Naive thymus-derived CD4-positive, alpha-beta T cell (primary cell): ENCODE measurements at places on chromosomes 7 and 10. TPM values are rescaled to one million over a fixed set of nuclear protein-coding genes. Genes with fewer than 3 reads are reported as not detected.
A peak's percentile ranks its signal among the peaks of the same experiment; 100 is the strongest.

ARMS2 gene
- polyA plus RNA-seq: not detected

DNA sequence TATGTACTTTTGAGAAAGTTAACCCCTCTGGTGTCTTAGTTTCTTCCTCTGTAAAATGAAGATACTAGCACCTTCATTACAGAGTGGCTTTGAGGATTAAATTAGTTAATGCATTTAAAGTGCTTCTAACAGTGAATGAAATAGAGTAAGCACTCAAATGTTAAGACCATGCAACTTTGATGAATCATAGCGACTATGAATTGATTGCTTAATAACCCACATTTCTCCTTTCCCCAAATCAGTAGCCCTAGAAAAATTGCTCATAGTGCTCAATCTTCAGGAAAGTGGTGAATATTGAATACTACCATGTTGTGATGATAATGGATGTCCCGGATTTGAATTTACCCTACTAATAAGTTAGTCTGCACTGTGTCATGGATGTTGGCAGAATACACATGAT lies 48.1 kb downstream of the CD36 start:
- no peak for DNase-seq

SRGN gene
- 79.1 TPM for polyA plus RNA-seq

FFAR4 gene
- not detected for polyA plus RNA-seq

MBL2 gene
- not detected for polyA plus RNA-seq

GRCh38 chr7:285731-286130 lies 4.2 kb upstream of the FOXL3 start:
- DNase-seq: no peak

TAS2R4 gene
- not detected for polyA plus RNA-seq

- DNase-seq: no peak
These were observed 872.2 kb upstream of the AUTS2 start for GRCh38 chr7:68725843-68726785.

PI4K2A gene
- polyA plus RNA-seq: 8.7 TPM

- no peak for DNase-seq
These were observed 198.9 kb downstream of the TCF7L2 start for GRCh38 chr10:113148901-113149300.

GRCh38 chr7:142139597-142140400 lies 28.3 kb downstream of the MGAM2 start:
- DNase-seq: no peak

DNA sequence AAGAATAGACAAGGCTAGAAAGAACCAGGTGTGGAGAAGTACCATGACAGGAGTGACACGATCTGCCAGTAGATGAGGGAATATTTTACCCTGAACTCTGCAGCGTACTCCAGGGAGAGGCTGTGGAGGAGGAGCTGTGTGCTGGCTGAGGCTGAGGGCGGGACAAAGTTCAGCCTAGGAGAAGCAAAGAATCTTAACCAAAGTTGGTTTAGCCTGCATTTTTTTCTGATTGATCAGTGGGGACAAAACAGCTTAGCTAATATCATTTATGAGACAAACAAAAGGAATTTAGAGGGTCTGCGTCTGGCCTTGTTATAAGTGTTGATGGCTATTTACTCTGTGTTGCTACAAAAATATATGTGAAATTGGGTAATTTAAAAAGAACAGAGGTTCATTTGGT lies 5.2 kb upstream of the NPSR1 start:
- no peak for DNase-seq

- no peak for DNase-seq
These were observed 103.3 kb downstream of the CHRM2 start for GRCh38 chr7:136971776-136972175.

- DNase-seq: no peak
These were observed 355.2 kb downstream of the SUGCT start for GRCh38 chr7:40489844-40490602.

- DNase-seq: peak; percentile 29
These were observed 20.0 kb downstream of the KCNK18 start for GRCh38 chr10:117217196-117217761.

PRRT4 gene
- polyA plus RNA-seq: not detected

OR2A5 gene
- polyA plus RNA-seq: not detected

- DNase-seq: no peak
These were observed 25.4 kb upstream of the ZNF138 start for GRCh38 chr7:64768824-64769223.

GRCh38 chr7:139181404-139181803 lies 49.6 kb upstream of the UBN2 start:
- DNase-seq: no peak

GRCh38 chr7:45573661-45574415 lies at the start of gene ADCY1:
TSS of gene ADCY1 (plus strand) at chr7:45574368. CDS start at chr7:45574544, 176 bp downstream.
- DNase-seq: peak; percentile 51

GRCh38 chr10:97060441-97061084 lies 125.2 kb downstream of the SLIT1 start:
- no peak for DNase-seq

GRCh38 chr10:15954188-15954587 lies 93.9 kb upstream of the MINDY3 start:
- no peak for DNase-seq

PVRIG gene
- 69.5 TPM for polyA plus RNA-seq

DNA sequence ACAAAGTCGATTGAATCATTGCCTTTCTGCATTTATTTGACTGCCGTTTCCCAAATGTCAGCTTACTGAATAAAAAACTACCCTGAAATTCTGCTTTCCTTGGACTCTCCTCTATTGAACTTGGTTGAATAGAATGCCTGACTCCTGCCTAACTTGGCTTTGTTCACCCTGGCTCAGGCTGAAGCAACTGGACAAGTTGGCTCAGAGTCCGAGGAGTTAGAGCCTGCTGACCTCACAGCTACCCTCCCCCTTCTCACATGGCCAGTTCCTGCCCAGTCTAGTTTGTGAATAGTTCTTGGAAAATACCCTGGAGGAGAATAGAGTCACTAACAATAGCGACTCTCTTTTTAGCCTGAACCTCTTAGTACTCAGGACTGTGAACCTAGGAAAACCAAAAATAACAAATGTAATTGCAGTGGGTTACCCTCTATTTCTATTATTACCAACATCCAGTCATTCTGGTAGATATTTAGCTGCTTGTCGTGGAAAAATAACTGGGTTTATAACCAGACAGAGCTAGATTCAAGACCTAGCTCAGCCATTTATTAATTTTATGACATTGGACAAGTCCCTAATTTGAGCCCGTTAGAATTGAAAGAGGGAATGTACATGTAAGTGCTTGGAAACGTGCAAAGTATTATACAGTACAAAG lies 17.3 kb upstream of the NRBF2 start:
- no peak for DNase-seq

DNA sequence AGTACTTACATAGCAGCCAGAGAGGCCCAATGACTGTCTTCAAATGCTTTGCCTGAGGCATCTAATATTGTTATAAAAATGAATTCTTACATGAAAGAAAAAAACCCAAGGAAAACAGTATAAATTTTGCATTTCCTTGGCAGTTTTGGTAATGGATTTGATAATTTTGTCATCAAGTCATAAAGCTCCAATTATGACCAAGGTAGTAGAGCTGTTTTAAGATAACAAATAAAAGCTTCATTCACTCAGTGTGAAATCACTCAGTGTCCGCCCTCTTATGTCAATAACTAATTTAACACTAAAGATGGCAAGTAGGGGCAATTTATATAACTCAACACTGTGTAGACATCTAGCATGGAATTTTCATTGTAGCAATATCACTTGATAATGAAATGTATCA lies 193.9 kb downstream of the ANKRD7 start:
- no peak for DNase-seq

- DNase-seq: no peak
These were observed 85.4 kb downstream of the CFTR start for GRCh38 chr7:117565226-117565625.

GNAT3 gene
- not detected for polyA plus RNA-seq

ASAH2 gene
- 0.43 TPM for polyA plus RNA-seq

RBM17 gene
- polyA plus RNA-seq: 83.0 TPM

- DNase-seq: no peak
These were observed 15.8 kb upstream of the KMT2E start for GRCh38 chr7:104998040-104998752.

DNA sequence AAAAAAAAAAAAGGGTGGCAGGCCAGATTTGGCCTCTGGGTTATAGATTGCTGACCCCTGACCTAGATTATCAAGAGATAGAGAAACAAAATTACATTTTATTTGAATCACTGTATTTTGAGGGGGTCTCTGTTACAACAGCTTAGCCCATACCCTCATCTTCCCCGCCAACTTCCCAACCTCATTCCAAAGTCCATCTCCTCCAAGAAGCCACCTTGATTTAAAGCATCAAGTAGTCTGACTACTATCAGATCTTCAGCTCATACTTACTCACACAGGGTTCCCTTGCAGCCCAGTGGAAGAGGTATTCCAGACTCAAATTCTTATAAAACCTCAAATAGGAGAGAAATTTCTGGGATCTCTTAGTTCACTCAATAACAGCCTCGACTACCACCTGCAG lies 20.4 kb downstream of the ZC3HAV1 start:
- DNase-seq: no peak

- DNase-seq: no peak
These were observed 19.3 kb downstream of the PPP1R3C start for GRCh38 chr10:91613411-91614187.

- no peak for DNase-seq
These were observed 10.7 kb upstream of the IDI2 start for GRCh38 chr10:1036341-1036791.

- no peak for DNase-seq
These were observed 22.0 kb upstream of the ELFN1 start for GRCh38 chr7:1647961-1648672.

CLCN1 gene
- polyA plus RNA-seq: not detected

DNA sequence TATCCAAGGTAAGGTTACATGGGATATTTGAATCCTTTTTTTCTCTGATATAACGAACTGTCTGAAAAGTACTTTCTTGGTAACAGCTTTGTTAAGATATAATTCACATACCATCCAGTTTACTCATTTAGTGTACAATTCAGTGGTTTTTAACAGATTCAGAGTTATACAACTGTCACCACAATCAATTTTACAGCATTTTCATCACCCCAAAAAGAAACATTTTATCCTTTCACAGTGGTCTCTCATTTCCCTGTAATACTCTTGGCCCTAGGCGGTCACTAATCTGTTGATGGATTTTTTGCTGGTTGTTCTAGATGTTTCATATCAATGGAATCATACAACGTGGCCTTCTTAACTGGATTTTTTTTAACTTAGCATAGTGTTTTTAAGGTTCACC lies 91.6 kb downstream of the GLCCI1 start:
- no peak for DNase-seq

GRCh38 chr10:89302625-89303024 lies 779 bp downstream of the IFIT2 start:
- no peak for DNase-seq

DNA sequence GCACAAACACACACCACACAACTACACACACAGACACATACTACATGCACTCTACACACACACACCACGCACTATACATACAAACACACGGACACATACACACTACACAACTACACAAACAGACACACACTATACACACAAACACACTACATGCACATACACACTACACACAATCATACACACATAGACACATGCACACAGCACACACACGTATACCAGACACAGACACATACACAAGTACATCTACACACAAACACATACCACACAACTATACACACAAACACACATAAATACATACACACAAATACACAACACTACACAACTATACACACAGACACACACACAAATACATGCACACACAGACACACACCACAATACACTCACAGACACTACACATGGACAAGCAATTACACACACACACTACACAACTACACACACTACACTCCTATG lies 4.6 kb downstream of the GPR15LG start:
- DNase-seq: no peak

AGAP5 gene
- polyA plus RNA-seq: not detected

MARCHF5 gene
- 18.3 TPM for polyA plus RNA-seq

TCERG1L gene
- not detected for polyA plus RNA-seq

ZNF12 gene
- 25.2 TPM for polyA plus RNA-seq

EFCAB10 gene
- not detected for polyA plus RNA-seq

DNA sequence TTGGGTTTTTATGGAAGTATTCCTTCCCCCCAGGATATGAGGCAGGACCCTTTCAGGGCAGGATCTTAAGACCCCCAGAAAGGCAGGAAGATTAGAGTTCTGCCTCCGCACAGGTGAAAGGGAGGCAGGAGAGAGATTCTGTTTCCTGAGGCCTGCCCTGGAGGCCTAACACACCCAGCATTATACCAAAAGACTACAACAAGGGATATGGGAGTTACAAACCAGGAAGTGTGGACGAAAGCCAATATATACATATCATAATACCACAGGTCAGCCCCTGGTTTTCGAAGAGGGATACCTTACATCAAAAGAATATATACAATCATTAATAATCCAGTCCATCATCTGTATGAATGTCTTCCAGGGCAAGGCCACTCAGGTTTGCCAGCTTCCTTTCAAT lies 14.2 kb downstream of the MINPP1 start:
- DNase-seq: no peak

DNA sequence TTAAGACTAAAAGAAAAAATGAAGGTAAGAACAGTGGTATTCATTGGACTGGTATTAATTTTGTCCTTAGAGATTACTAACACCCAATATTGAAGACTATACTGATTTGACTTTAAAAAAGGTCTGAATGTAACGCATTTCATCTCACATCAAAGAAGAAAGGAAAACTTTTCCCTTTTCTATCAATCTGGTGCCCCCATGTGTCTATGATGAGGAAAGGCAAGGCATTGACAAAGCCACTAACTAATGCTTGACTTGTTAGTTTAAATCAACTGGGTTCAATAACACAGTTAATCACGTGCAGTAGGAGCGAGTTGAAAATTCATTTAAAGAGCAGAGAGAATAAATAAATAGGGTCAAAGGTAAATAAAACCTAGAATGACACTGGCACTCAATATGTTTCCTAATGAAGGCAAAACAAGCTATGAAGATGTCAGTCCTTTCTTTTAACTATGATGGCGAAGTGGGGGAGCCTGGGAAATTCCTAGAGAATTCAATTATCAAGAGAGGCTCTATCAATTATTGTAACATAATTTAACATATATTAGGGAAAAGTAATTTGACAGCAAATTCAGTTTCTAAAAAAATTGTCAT lies 180.9 kb downstream of the ANK3 start:
- DNase-seq: no peak

FRAT1 gene
- polyA plus RNA-seq: 4.4 TPM

FANK1 gene
- polyA plus RNA-seq: not detected

EPO gene
- polyA plus RNA-seq: not detected

NRP1 gene
- polyA plus RNA-seq: not detected

ALOX5 gene
- polyA plus RNA-seq: 1.0 TPM

GRCh38 chr10:32959006-32959920 lies 1.2 kb upstream of the ITGB1 start:
- DNase-seq: no peak
